ENCODE measurements at places on chromosomes 13 and 19.

GRCh38 chr13:102679449-102680132 lies 15.3 kb downstream of the METTL21C start:
- no peak for DNase-seq

- DNase-seq, result peak; percentile 69
These were observed at the start of gene MED25 for GRCh38 chr19:49817964-49818648. MED25 (plus strand) TSS chr19:49818289; CDS start chr19:49818342, 53 bp downstream.

DNA sequence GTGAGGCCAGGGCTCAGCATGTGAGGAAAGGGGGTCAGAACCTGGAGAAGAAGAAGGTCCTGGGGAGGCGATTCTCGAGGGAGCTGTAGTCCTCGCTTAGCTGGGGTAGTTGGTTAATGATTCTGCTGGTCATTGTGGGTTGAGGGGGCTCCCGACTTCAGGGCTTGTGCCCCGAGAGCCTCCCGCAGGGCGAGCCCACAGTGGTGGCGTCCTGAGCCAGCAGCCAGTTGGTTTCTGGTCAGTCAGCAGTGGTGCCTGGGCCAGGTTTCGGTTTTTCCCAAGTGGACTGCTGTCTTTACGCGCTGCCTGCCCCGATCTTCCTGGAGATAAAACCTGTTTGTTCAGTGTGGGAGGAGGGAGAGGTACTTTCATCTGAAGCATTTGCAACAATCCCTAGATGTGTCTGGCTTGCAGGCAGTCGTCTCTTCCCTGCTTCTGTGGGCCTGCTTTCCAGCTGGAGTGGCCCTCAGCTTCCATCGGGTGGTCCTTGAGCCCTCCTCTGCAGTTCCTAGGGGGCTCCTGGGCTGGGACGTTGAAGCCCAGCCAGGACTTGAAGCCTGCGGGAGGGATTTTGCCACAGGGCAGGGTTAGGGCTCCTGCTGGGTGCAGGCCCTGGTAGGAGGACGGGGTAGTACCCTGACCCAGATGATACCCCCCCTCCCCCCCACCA lies 3.2 kb downstream of the PTBP1 start:
- no peak for DNase-seq

DNA sequence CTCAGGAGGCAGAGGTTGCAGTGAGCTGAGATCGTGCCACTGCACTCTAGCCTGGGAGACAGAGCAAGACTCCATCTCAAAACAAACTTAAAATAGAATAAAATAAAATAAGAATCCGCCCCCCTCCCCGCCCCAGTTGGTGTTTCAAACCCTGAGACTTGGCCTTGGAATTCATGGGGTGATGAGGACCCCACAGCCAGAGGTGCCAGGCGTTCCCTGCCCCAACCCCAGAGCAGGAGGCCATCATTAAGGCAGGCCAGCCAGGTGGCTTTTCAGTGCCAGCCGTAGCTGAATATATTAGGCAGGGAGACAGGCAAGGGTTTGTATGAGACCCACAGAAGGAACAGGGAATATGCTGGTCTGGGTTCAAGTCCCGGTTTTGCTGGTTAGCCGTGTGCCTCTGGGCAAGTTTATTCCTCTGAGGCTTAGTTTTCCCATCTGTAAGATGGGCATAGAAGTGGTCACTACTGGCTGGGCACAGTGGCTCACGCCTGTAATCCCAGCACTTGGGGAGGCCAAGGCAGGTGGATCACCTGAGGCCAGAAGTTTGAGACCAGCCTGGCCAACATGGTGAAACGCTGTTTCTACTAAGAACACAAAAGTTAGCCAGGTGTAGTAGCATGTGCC lies 12.3 kb downstream of the HPN start:
- no peak for DNase-seq

- no peak for DNase-seq
These were observed 115.8 kb downstream of the ZNF675 start for GRCh38 chr19:23571175-23571574.

DNA sequence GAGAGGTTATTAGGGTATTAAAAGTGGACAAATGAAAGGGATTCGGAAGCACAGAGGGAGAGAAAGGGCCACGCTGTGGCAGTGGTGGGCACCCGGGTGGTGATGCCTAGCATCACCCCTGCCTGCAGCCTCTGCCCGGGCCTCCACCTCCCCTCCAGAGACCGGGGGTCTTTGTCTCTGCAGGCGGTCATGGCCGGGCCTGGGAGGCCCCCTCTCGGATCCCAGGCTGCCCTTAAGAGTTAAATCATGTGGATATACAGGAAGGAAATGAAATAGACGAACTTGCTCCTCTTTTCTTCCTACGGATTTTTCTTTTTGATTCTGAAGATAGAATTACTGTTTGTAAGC lies 319.6 kb downstream of the ZNF536 start:
- DNase-seq, result no peak

- DNase-seq, result no peak
These were observed 1.1 kb upstream of the ZNF546 start for GRCh38 chr19:39995794-39996193.

DNA sequence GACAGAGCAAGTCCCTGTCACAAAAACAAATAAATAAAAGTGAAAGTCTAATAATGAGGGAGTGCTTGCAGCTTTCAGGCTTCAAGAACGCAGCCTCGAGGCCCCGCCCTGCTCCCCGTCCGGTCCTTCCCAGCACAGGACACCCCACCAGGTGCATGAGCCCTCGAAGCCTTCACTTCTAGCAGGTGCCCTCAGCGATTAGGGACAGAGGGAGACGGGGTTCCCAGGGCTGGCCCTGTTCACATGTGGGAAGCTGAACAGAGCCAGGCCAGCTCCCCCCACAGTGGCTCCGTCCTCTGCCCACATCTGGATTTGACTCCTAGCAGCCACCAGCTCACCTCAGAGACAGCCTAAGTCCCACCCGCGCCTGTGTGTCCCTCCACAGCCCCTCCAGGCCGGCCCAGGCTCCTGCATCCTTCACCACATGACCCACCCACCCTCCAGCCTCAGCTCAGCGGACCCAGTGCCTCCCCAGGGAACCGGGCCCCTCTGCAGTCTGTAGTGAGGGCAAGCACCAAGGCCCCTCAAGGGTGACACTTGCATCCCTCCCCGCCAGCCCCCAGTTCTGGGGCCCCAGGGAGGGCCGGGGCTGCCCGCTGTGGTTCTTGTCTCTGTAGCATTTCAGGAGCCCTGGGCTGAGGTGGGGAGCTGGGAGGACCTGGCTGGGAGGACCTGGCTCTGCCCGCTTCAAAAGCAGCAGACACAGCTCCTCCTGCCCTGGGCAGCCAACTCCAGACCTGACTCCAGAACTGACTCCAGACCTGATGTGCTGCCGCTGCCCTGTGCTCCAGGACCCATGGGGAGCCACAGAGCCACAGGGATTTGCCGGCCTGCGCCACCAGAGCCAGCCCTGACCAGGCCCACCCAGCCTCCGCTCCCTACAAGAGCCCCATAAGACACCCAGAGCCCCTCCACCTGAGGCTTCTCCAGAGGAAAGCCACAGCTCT lies 27.2 kb downstream of the GPX4 start:
- DNase-seq, result no peak

DNA sequence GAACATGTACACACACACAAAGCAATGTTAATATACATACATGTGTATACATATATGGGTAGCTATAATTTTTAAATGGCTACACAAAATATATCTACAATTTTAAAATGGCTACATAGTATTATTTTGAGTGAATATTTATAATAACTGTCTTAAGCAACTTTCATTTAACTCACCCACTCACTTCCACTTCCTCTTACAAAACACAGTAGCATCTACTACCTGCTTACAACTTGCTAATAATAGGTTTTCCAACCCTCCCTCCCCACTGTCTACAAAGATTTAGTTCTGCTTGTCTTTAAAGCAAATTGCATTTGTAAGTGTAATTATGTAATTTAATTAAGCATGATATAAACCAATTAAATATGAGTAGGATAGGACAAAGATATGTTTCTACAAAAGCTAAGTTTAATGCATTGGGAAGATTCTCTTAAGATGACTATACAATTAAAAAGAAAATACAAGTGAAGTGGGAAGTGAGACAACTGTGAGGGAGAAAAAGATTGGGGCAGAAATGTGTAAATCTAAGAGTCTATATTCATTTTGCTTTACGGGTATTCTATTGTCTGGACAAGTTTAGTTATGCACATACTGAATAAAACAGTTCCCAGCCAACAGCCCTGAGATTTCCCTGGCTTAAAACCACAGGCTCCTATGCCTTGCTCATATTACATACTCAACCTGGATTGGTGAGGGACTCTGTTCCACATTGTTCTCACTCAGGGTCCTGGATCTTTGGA lies 583.1 kb downstream of the EFNB2 start:
- no peak for DNase-seq

DNA sequence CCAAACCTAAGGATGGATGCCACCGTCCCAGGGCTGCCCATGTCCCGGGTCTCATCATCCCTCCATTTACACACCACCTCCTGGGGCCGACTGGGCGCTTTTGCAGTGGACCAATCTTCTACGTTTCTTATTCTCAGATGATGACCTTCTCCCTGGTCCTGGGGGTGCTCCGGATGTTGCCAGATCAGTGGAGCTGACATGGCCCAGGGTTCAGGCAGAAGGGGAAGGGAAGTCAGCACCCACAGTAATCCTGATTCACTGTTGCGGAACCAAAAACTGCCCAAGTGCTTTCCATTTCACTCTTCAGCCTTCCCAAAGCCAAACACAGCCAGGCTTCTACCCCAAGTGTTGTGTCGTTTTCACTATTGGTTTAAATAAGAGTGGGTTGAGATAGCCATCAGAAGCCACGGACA lies 29.8 kb downstream of the RAB20 start:
- no peak for DNase-seq

DNA sequence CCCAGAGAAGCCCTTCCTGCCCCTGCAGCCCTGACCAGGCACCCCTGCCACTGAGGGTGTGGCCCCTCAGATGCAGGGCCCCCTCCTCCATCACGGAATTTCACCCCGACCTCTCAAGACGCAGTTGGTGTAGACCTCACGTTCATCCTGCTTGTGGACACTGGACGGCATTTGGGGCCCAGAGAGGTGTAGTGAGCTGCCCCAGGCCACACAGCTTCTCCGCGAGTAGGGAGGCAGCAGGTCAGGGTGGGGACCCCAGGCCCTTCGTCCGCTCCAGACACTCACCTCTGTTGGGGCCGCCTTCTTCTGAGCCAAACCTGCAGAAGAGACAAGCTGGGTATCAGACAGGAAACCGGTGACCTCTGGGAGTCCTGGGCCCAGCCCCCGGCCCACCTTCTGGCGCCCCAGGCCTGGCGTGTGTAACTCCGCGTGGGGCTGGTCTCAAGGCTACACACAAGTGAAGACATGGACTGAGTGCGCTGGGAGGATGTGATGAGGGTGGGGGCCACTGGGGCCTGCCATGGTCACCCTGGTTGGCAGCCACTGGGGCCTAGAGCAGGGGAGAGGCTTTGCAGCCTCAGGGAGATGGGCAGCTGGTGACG lies 33.1 kb downstream of the PIP5K1C start:
- DNase-seq, result no peak

DNA sequence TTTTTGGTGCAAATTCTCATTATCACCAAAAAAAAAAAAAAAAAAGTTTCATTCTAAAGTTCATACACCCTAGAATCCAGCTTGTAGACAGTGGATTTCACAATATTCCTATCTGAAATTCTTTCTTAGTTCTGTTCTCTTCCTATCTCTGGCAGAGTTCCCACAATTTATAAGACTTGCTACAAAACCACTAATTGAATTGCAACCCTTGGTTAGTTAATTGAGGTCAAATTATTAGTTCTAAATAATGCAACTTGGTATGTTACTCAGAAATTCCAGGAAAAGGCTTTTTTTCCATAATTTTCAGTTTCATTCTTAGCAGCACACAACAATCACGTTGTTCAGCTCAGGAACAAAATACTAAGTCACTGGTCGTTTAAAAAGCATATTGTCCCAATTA lies 58.5 kb downstream of the SPATA13 start:
- DNase-seq, result no peak

- no peak for DNase-seq
These were observed 6.8 kb upstream of the LRFN1 start for GRCh38 chr19:39327363-39328045.

DNA sequence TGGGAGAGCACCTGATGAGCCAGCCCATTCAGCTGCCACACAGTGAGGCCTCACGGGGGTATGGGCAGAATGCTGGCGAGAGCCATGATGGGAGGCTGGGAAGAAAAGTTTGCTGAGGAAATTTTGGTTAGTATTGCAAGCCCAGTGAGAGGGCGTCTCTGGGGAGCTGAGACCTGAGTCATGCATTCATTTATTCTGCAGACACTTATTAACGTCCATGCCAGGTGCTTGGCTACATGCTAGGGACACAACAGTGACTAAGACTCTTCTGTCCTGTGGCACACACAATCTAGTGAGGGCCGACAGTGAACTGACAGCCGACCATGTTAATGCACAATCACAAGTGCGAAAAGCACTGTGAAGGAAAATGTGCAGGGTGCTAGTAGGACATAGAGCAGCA lies 27.2 kb downstream of the WDR62 start:
- peak; percentile 13 for DNase-seq

DNA sequence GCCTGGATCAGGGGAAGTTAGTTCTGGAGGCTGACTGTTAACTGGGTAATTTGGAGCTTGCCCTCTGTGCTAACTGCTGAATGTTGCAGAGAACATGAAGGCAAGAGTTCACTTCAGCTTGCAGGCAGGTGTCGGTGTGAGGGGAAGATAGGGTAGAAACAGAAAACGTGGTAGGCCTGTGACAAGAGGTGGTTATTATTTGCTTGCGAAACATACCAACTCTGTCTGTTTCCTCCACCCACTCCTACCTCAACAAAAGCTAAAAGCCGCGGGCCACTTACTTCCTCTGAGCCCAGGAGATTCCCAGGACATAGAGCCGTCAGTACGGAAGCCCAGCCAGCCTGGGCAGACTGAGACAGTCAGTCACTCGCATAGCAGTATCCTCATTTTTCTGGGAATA lies 119.2 kb upstream of the ABCC4 start:
- no peak for DNase-seq

DNA sequence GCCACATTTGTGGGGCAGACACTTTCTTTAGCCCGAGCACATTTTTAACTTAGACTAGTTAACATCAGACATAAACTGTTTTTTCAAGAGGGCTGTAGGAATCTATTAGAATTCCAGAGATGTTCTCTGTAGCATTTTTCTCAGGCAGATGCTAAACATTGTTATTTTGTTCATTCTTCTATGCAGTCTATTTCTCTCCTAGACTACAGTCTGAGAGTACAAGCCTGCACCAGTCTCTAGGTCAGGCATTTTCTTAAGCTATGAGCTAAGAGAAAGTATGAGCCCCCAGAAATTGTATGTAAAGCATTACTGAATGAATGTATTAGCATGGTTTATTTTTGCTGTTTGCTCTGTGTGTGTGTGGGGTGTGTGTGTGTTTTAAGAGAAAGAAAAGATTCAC lies 923 bp upstream of the C13orf42 start:
- no peak for DNase-seq

DNA sequence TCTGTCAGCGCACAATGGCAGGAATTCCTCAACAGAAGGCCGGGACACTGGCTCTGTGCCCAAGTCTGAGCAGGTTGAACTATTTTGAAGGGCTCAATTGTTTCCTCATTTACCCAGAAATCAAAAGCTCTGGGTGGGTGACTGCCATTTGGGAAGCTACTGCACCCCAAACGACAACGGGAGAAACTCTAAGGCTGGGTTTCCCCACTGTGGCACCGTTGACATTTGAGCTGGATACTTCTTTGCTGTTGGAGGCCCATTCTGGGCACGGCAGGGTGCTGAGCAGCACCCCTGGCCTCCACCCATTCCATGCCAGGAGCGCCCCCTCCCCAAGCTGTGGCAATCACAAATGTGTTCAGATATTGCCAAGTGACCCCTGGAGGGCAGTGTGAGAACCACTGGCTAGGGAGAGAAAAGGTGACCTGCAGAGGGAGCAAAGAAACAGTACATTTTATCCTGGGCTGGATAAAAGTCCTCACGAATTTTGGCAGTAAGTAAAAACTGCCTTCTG lies 62.5 kb downstream of the RFX2 start:
- DNase-seq, result peak; percentile 56

- no peak for DNase-seq
These were observed 1.4 kb downstream of the UBA2 start for GRCh38 chr19:34429553-34429952.

- DNase-seq, result no peak
These were observed 237.8 kb downstream of the DACH1 start for GRCh38 chr13:71629167-71629566.
